ENCODE measurements at places on chromosomes 3 and 15.

GRCh38 chr3:82229397-82229796 is 468.0 kb upstream of the GBE1 start:
- DNase-seq, result no peak

DNA sequence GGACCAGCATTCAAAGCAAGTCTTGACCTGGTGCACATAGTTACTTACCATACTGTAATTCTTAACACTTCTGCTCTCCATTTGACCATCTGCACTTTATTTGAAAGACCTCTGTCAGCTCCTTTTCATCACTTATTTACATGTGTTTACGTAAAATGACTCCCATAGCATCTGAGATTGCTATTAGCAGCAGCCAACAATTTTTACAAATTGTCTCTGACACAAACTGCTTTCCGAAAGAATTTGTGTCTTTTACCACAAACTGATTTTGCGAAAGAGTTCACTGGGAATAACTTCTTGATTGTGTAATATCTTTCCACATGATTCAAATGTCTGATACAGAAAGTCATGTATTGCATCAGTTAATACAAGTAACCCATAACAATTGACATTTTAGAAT is 144.1 kb upstream of the PEX5L start:
- no peak for DNase-seq

- DNase-seq, result no peak
Measured at GRCh38 chr15:85035980-85036379, 54.3 kb downstream of the PDE8A start.

GRCh38 chr15:77495838-77496596 is 75.3 kb downstream of the HMG20A start:
- no peak for DNase-seq

- DNase-seq, result no peak
Measured at GRCh38 chr3:61772456-61772855, 211.1 kb downstream of the PTPRG start.

- DNase-seq, result no peak
Measured at GRCh38 chr15:30923429-30923828, 19.7 kb downstream of the FAN1 start.

Measured in HEK293T (cell line).